ENCODE measurements at places on chromosomes 4 and X.
A peak's percentile ranks its signal among the peaks of the same experiment; 100 is the strongest.

GRCh38 chrX:150487369-150488094, 80.9 kb upstream of the MTM1 start:
- DNase-seq = no peak

DNA sequence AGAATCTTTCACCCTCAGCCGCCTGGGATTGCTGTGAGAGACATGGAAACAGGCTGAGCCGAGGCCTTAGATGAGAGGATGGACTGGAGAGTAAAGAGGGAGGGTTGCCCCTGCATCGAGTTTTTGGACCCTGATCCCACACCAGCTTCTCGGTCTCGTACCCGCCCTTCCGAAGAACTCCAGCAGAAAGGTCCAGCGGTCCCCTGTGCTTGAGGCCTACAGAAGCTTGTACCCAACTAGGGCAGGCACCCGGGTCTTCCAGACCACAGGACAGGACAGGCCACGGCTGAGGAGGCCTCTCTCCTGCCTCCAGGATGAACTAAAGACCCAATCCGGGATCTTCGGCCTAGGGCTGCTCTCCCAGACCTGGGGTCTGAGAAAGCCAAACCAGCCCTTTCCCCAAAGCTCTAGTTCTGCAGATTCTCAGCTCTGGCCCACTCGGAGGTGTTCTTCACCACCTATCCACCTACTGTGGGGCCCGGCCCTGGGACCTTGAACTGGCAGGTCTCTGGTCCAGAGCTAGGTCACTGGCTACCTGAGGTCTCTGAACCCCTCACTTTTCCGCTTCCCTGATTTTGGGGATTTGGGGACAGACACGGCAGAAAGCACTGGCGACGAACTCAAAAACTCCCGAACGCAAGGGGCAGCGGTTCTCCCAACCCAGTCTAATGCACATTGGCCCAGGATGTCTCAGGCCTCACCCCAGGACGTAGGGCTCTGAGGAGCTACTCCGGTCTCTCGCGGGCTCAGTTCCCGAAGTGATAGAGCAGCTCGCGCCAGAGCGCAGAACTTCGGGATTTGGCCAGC, 1.1 kb downstream of the NKX3-2 start:
- no peak for DNase-seq

DNA sequence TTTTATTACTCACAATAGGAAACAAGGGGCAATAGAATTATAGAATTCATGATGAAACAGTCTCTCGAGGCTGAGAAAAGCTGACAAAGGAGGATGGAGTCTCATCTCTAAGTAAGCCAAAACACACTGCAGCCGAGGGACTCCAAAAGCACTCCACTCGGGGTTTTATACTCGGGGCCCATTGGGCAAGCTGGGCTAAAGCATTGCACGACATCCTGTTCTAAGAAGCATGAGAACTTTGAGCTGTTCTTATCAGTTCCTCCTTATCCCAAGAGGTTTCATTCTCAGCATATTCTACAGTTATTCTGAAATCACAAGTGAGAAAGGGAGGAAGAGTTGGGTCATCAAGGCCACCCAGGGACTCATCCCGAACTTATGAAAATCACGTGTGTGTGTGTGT, 1475.5 kb downstream of the PCDH18 start:
- no peak for DNase-seq

DNA sequence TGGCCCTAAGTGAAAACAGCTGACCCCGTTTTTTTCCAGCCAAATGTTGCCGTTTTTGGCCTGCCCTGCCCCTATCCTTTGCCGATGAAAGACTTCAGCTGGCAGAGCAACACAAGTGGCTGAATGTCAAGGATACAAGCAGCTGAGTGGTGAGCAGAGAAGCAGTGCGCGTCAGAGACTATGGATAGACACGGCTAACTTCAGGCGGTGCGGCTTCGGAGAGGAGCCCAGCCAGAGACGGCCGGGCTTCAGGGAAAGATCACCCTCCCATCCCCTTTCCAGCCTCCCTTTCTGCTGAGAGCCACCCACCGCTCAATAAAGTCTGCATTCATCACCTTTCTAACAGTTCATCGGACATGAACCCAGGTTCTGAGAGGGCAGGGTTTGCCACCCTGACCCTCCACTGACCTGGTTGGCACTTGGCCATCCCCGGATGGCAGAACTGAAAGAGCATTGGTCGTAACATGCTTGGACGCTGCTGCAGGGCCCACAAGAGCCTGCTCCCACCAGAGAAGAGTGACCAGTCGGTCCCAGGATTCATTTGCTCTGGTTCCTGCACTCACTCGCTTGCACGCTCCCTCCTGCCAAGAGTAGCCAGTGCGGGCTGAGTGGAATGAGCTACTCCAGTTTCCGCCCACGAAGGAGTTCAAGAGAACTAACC, 125.8 kb downstream of the PPEF1 start:
- peak; percentile 45 for DNase-seq

GRCh38 chrX:101999644-102000539, 68.1 kb upstream of the ZMAT1 start:
- DNase-seq = no peak

GRCh38 chr4:153618833-153619232, 65.2 kb upstream of the TLR2 start:
- DNase-seq = no peak

- no peak for DNase-seq
Observed at GRCh38 chr4:62512271-62512670, 1312.1 kb downstream of the ADGRL3 start.

GRCh38 chrX:78957768-78958130, 12.6 kb downstream of the P2RY10 start:
- DNase-seq = no peak

DNA sequence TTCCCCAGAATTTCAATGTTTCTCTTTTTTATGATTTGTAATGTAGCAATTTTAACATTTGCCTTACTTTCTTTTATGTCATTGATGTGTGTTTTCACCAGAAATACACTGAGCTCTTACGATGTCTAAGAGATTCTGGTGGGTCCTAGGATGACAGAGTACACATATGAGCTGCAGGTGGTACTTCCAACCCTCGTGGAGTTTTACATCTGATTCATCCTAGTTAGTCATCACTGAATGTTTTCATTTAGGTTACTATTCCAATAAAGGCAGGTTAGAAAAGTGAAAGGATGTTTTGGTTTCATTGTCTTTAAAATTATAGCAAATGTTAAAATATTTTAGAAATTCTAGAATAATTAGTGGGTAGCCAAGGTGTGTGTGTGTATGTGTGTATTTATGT, 605.9 kb downstream of the ADGRL3 start:
- DNase-seq = no peak

- no peak for DNase-seq
Observed at GRCh38 chrX:97132664-97133415, 249.1 kb downstream of the RPA4 start.

DNA sequence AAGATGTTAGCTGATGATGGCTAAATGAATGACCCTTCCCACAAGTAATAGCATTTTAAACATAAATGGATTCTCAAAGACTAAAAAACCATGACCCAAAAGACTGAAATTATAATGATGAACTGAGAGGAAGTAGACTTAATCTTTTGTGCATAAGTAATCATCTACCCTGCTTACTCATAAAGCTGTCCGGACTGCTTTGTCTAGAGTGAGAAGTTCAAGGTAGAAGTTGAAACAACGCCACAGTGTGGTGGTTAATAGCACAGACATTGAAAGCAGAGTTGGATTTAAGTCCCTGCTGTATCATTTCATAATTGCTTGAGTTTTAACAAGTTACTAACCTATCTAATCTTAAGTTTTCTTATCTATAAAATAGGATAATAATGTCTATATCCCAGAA, 346.6 kb downstream of the CENPC start:
- no peak for DNase-seq

DNA sequence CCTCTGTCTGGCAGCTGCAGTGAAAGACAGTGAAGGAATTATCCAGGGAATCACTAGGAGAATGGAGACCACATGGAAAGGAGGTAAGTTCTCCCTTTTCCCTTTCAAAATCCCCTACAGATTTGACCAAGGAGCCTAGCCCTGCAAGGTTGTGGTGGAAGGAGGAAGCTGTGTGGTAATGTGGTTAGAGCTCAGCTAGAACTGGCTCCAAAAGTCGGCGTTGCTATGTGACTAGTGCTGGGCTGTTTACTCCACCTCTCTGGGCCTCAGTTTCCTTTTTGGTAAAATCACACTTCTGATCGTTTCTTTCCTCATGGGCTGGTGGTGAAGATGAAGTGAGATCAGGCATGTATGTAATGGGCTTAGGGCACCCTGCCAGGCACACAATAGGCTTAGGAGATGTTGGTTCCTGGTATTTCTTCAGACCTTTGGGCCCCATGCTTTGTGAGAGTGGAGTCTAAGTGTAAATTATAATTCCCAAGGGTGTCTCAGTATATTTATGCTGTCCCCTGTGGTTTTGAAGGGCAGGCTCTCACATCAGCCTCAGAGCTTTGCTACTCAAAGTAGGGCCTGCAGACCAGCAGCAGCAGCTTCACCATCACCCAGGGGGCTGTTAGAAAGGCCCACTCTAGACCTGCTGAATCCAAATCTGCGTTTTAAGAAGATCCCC, 183.7 kb upstream of the BCOR start:
- DNase-seq = no peak

DNA sequence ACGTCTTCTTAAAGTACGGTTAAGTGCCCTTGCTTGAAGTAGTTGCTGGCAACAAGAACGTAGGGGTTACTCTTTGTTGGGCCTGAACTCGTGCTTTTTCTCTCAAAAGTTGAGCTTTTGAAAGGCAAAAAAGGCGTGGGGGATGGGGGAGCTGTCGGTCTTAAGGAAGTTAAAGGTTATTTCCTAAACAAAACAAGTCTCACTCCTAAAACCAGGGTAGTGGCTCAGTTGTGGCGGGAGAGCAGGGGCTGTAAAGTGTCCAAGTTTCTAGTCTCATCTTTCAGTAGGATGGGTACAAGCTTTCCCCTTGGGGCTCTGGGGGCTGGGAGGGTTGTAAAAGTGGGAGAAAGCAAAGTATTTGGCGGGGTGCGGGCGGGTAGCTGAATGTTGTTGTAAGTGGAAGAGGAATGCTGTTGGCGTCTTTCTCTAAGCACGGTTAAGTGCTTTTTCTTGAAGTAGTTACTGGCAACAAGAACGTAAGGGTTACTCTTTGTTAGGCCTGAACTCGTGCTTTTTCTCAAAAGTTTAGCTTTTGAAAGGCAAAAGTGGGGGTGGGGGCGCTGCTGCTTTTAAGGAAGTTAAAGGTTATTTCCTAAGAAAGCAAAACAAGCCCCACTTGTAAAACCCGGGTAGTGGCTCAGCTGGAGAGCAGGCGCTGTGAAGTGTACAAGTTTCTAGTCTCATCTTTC, 904 bp upstream of the WDR1 start:
- peak; percentile 52 for DNase-seq

DNA sequence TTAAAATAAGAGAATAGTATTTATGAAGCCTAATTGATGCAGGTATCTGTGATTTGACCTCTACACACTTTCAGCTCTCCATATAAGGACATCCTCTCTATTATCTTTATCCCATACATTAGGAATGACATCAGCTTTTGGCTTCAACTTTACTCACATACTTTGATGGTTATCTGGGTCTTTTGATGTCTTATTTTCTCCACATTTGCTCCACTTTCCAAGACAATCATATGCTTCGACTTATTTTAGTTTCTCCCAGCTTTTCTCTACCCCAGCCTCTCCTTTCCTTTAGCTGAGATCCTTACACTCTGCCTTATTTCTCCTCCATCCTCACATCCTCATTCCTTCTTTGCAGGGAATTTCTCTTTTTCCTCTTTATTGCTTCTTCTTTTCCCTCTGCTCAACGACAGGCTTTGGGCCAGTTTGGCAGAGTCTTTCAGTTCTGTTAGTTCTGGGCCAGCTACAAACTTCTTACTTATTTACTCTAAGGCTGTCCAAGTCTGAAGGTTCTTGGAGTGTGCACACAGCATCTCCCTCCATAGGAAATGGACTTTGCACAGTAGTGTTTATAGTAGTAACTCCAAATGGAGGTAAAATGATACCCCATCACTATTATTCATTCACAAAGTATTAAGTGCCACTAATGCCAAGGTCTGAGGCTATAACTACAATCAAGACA, 50.5 kb downstream of the SLC4A4 start:
- peak; percentile 83 for DNase-seq

GRCh38 chr4:113179996-113180395, 130.5 kb downstream of the ANK2 start:
- DNase-seq = peak; percentile 24

Data from fibroblast of lung (primary cell).